ENCODE measurements at places on chromosomes 13 and 19.

- no peak for DNase-seq
Observed at GRCh38 chr13:29436291-29436690, 159.2 kb downstream of the SLC7A1 start.

DNA sequence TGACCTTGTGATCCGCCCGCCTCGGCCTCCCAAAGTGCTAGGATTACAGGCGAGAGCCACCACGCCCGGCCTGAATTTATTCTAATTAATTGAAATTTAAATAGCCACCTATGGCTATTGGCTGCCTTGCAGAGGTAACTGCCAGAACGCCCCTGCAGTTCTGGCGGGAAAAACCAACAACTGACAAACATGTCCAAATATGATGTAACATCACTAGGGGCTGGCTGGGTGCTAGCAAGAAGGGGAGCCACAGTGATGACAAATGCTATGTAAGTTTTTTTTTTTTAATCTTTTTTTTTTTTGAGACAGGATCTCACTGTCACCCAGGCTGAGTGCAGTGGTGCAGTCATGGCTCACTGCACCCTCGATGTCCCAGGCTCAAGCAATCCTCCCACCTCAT lies 12.9 kb downstream of the ZSWIM9 start:
- DNase-seq: no peak

- DNase-seq: no peak
Observed at GRCh38 chr19:15640294-15640903, at the start of gene CYP4F3. Gene CYP4F3, plus strand, starts transcription at chr19:15640897. Its CDS starts 519 bp downstream, at chr19:15641416.

DNA sequence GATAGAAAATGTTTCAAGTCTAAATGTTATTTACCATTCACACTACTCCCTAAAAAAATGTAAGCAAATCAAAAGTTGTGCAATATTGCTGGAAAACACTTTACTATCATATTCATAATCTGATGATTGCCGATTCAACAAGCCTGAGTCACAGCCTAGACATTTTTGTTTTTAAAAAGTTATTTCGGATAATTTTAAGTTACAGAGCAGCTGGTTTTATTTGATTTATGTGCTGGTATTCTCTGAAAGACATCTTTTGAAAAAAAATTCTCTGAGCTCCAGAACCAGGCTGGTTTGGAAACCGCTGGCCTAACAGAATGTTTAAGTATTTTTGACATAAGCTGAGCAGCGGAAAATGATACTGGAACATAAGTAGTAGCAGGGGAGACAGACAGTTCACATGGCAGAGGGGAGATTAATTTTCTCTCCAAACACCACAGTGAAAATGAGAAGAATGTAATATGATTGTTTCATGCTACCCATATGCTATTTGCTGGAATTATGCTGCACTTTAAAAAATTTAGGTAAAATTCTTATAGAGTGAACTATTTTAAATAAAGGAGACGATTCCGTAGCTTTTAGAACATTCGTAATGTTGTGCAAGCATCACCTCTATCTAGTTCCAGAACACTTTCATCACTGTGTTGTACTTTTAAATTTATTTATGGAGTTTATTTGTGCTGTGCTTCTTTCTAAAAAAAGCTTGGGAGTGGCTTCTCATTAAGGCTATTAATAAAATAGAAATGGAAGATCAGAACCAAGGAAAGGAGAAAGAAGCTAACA lies 36.1 kb downstream of the TBC1D4 start:
- no peak for DNase-seq

- DNase-seq: no peak
Observed at GRCh38 chr13:94109715-94110374, 369.6 kb downstream of the DCT start.

DNA sequence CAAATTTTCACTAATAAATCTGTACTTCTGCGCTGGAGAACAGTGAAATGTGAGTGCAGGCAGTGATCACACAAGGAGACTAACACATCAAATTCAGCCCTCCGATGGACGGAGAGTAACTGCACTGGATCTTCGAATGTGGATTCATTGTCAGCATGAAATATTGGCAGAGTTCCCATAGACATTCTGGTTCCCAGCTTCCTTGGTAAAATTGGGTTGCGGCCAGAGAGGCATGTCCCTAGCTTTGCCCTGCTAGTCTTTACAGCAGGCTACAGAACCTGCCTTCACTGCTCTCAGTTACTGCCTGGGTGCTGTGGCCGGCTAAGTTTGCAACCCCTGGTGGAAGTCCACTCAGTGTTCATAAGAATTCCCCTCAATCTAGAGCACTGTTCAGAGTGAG lies 32.3 kb upstream of the UQCRFS1 start:
- no peak for DNase-seq

DNA sequence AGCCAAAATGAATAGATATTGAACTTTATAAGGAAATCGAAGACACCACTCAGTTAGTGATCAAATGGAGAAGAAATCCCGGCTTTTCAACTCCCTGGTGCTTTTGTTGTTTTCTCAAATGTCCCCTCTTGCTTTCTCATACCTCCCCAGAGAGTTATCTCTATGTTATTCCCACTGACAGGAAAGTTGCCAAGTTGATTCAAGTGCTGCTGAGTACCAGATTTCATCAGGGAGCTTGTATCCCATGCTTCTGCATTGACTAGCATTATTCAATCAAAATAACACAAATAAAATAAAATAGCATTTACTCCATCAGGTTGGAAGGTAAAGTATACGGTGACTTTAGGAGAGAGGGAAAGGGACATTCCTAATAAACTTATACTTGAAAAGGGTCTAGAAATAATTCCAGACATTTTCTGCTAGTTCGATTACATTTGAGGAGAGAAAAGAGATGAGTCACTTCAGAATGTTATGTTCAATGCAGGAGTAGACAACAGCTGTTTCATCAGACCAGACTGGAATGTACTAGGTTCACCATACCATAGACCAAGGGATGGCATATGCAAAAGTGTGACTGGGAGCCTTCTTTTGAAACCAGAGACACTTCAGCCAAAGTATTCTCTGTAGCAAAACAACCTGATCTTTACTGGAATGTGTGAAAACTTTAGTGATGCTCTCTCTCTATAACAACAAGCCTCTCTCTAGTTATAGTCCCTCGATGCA lies 397.8 kb downstream of the FGF14 start:
- no peak for DNase-seq

DNA sequence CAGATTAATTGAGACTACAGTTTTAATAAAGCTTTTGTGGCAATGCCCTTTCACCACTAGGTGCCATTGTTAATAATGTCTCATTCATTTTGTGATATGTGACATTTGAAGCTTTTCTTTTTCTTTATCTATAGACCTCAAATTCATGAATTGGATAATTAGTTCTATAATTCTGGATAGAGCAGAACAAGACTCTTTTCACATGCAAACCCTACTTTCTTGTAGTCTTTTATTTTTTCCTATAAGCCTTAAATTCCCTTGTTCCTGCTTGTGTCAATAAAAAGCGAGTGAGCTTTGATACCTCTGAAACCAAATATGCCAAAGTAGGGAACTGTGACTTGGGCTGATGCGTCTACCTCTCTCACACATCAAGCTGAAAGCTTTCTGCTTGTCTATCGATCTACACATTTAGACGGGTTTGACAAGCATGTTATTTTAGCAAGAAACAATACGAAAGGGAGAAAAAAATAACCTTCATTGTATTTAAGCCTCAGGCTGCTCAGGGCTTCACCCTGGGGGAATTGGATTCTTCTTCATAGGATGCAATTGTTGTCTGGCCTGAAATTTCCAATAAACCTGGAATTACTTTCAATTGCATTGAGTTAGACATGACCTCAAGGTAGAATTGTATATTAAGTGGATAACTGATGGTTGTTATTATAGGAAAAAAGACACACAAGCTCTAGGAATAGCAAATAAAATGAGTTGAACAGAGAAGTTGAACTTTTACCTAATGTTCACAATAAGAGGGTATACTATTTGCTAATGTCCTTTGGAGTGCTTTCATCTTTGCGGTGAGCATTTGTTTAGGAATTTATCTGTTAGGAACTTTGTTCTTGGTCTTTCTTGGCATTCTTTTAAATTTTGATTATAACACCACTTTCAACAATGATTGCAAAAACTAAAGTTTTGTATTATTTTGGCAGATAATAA lies 1150.2 kb upstream of the PCDH9 start:
- no peak for DNase-seq

DNA sequence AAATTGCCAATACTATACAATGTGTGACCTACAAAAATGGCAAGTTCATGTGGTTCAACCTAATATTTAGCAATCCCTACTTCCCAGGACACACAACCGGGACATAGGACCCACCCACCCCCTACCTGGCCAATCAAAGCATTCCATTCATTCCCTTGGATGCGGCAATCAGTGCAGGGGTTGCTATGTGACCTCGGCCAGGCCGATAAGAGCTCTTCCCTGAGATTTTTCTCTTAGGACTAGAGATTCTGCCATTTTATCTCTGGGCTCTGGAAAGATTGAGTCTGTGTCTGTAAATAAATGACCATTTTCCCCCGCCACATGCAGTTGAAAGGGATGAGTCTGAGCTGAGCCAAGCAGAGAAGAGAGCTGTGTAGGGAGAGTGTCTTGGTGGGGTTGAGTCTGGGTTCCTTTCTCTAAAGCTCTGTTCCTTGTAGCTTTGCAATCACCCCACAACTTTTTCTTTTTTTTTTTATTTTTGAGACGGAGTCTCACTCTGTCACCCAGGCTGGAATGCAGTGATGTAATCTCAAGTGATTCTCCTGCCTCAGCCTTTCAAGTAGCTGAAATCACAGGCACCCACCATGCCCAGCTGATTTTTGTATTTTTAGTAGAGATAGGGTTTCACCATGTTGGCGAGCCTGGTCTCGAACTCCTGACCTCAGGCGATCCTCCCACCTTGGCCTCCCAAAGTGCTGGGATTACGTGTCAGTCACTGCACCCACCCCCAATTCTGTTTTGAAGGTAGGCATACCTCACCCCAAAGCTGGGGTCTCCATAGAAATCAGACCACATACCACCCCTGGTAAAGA lies 7.4 kb downstream of the IFNL1 start:
- DNase-seq: no peak

- peak; percentile 44 for DNase-seq
Observed at GRCh38 chr19:28737021-28737895, 475.7 kb downstream of the UQCRFS1 start.

Data from right renal cortex interstitium (tissue), 3 donors.